Neural crest cell (in vitro differentiated cells): ENCODE measurements at places on chromosomes 3 and 15.

- no peak for DNase-seq
These were observed 30.4 kb downstream of the RAB6B start for GRCh38 chr3:133865136-133865855.

GRCh38 chr3:68249265-68249664 lies 594.9 kb upstream of the SUCLG2 start:
- DNase-seq = no peak

DNA sequence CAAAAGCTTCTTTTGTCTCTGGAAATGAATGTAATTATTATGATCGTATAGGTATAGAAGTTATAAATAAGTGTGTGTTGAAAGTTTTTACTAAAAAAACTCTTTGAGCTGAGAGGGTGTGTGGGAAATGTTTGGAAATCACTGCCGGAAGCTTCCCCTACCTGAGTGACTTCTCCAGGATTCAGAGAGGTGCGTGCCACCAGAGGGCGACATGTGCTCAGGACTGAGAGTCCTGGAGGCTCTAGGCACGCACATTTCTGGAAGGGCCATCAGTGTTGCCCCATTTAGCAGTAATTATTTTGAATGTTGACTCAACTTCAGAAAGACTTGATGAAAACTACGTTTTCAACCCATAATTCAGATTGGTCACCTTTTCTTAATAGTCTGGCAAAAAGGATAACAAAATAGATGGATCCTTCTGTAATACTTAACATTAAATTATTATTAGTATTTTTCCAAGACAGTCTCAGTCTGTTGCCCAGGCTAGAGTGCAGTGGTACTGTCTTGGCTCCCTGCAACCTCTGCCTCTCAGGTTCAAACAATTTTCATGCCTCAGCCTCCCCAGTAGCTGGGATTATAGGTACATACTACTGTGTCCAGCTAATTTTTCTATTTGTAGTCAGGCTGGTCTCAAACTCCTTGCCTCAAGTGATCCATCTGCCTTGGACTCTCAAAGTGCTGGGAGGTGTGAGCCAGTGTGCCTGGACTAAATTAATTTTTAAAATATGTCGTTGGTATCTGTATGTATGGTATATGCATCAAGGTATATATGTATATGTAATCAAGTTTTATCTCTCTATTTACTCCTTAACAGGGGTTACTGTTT lies 34.5 kb downstream of the GPR171 start:
- peak; percentile 59 for DNase-seq

DNA sequence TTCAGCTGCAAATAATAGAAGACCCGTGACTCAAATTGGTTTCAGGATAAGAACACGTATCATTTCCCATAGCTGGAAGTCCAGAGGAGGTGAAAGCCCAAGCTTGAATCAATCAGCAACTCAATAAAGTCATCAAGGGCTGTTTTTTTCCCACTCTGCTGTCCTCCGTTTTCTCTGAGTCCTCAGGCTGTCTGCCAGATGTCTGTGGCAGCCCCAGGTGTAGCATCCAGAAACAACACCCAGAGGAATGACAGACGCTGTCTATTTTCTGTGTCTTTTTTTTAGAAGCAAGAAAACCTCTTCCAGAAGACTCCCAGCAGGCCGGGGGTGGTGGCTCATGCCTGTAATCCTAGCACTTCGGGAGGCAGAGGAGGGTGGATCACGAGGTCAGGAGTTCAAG lies 204.4 kb downstream of the FAM43A start:
- DNase-seq = no peak

DNA sequence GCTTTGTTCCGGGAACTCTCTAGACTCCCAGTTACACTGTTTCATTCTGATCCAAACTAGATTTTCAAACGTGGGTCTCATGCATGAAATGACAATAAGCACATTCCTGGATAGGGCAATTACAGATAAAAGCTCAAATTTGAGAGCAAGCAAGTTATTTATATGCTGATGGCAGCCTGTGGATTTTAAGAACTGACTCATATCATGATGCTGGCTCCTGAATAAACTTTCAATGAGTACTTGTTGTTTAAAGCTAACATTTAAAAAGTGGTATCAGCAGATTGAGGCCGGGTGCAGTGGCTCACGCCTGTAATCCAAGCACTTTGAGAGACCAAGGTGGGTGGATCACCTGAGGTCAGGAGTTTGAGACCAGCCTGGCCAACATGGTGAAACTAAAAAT lies 66.6 kb downstream of the LEO1 start:
- no peak for DNase-seq

GRCh38 chr15:86650094-86650493 lies 570.4 kb downstream of the AGBL1 start:
- no peak for DNase-seq

- no peak for DNase-seq
These were observed 153.4 kb downstream of the CBLB start for GRCh38 chr3:105715372-105715771.

- DNase-seq = no peak
These were observed 29.4 kb upstream of the ACAD9 start for GRCh38 chr3:128849911-128850455.

- DNase-seq = no peak
These were observed 120.1 kb downstream of the GREM1 start for GRCh38 chr15:32837935-32838334.

DNA sequence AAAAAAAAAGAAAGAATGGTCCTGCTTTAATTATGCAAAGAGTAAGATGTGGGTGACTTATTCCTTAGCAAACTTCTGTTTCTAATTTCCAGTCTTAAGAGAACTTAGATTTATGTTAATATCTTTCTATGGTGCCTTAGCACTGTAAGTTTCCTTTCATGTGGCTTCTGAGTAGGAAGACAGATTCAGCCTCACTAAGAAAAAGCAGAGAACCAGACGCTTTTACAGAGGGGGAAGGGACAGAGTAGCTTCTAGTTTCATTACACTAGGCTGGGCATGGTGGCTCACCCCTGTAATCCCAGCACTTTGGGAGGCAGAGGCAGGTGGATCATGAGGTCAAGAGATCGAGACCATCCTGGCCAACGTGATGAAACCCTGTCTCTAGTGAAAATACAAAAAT lies 95.0 kb downstream of the DHX30 start:
- DNase-seq = no peak

DNA sequence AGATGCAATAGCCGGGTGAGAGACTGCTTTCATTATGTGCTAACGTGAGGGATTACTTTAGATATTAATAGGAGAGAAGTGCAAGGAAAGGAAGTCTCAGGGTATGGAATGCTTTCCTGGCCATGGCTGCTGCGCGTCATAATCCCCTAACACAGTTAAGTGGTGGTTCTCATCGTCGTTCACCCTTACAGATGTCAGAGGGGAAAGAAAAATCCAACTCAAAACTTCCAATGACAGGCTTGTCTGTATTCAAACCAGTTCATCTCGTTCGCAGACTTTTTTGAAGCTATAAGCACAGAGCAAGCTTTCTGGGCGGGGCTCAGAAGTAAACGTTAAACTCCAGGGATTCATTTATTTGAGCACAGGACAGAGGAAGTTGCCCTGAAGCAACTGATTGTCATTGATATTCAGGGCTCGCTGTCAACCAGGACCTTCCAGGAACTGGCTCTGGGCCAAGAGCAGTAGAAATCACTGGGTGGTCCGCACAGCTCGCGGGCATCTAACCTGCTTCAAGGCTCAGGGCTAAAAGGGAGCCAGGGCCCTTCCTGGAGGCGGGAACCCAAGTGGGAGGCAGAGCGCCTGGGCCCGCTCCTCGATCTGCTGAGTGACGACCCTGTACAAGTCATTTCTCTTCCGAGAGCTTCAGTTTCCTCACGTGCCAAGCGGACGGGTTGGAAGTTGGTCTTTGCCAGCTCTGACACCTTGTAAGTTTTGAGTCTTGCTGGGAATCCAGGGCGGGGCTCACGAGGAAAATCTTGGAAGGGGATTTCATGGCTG lies 1.1 kb upstream of the LPP start:
- peak; percentile 15 for DNase-seq

GRCh38 chr3:160601288-160601687 lies 35.9 kb upstream of the KPNA4 start:
- no peak for DNase-seq

DNA sequence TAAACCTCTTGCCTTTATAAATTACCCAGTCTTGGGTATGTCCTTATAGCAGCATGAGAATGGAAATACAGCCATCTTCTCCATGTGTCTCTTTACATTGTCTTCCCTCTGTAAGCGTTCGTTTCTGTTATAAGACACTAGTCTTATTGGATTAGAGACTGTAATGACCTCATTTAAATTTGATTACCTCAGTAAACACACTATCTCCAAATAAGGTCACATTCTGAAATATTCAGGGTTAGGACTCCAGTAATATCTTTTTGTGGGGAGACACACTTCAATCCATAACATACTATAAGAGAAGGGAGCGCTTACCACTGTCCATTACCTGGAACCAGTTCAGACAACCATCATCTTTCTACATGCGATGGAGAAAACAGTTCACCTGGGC lies 34.3 kb upstream of the CD47 start:
- DNase-seq = no peak

- DNase-seq = no peak
These were observed 10.6 kb downstream of the CCR9 start for GRCh38 chr3:45896956-45897355.

DNA sequence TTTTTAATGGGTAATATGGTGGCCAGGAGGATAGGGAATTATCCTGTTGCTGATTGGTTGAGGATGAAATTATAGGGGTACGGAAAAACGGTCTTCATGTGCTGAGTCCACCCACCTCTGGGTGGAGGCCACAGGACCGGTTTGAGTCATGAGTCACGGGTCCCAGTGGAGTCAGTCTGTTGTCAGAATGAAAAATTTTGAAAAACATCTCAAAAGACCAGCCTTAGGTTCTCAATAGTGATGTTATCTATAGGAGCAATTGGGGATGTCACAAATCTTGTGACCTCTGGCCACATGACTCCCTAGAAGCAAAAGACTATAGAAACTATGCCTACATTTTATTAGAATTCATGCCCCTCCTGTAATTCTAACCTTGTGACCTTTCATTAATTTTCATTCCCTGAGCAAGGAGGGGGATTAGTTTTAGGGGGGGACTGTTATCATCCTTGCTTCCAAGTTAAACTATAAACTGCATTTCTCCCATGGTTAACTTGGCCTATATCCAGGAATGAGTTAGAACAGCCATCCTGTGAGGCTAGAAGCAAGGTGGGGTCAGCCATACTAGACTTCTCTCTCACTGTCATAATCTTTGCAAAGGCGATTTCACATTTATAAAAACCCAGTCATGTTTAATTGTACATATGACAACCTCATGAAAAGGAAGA lies 101.2 kb downstream of the TCF12 start:
- no peak for DNase-seq

GRCh38 chr3:18559331-18559842 lies 134.2 kb upstream of the SATB1 start:
- peak; percentile 30 for DNase-seq

- DNase-seq = no peak
These were observed 551.5 kb downstream of the FOXP1 start for GRCh38 chr3:71031914-71032521.

- no peak for DNase-seq
These were observed 730.2 kb downstream of the TUSC7 start for GRCh38 chr3:117439812-117440211.

- peak; percentile 67 for DNase-seq
These were observed 28.4 kb upstream of the SMAD6 start for GRCh38 chr15:66673410-66674322.

GRCh38 chr3:171462224-171462623 lies 2.0 kb upstream of the TNIK start:
- no peak for DNase-seq

GRCh38 chr3:49119439-49119838 lies 1.2 kb downstream of the USP19 start:
- no peak for DNase-seq

- DNase-seq = no peak
These were observed 24.0 kb upstream of the AGBL1 start for GRCh38 chr15:86055688-86056087.

- DNase-seq = no peak
These were observed 310.0 kb downstream of the SHQ1 start for GRCh38 chr3:72538070-72538745.

DNA sequence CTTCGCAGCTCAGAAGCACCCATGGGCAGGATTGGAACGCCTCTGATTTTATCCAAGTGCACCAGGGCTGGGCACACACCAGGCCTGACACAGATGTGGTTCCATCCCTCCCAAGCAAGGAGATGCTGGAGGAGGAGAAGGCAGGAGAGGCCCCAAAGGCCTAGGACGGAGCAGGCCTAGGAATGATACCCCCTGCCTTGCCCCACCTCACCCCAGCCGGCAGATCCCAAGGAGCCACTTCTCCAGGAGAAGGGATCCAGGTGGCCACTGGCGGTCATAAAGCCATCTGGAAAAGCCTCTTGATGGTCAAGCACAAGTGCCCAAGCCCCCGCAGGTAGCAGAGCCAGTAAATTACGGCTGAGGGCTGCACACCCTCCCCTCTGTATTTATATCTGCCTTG lies 211.8 kb downstream of the TBC1D2B start:
- DNase-seq = no peak

- DNase-seq = no peak
These were observed 144.1 kb upstream of the ALCAM start for GRCh38 chr3:105222568-105223093.
